ENCODE measurements at places on chromosomes 4 and X.
A peak's percentile ranks its signal among the peaks of the same experiment; 100 is the strongest.

- no peak for DNase-seq
Observed at GRCh38 chr4:26178854-26179253, 142.0 kb upstream of the RBPJ start.

- no peak for DNase-seq
Observed at GRCh38 chrX:17294561-17294960, 80.4 kb upstream of the NHS start.

GRCh38 chr4:76011018-76011670 is 3.8 kb upstream of the CXCL9 start:
- DNase-seq: no peak

- no peak for DNase-seq
Observed at GRCh38 chr4:152972821-152973628, 36.9 kb downstream of the FHDC1 start.

- DNase-seq: no peak
Observed at GRCh38 chrX:7215842-7216241, 67.9 kb upstream of the PUDP start.

- no peak for DNase-seq
Observed at GRCh38 chr4:174256277-174256713, 27.2 kb downstream of the FBXO8 start.

DNA sequence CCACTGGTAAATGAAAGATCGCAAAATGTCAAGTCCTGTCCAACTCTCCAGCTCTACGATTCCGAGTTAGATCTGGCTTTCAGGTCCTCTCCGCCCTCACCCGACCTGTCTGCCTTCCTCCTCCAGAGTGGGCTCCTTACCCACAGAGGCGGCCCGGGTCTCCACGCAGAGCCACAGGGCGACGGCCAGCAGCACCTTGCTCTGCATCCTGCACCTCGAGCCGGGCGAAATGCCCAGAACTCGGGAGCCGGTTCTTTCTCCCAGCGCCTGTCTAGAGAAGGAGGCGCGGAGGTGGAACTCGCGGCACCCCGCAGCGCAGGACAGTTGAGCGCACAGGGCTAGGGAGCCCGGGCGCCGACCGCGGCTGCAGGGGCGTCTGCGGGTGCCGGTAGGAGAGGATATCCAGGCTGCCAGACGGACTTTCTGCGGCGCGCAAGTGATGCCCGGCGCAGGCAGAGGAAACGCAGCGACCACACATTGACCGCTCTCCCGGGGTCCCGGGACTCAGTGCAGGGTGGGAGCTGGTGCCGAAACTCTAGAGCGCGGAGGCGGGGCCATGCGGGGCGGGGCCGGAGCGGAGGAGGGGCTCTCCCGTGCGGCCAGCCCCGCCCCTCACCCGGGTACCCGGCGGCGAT is at the start of gene KDR:
Gene KDR (minus strand): TSS at position 509 of the 635 bp plus-strand sequence. CDS start 302 bp downstream, at position 207.
- no peak for DNase-seq

GRCh38 chr4:158053086-158053485 is 119.7 kb downstream of the GASK1B start:
- DNase-seq: no peak

GRCh38 chr4:146275370-146275769 is 61.0 kb downstream of the REELD1 start:
- DNase-seq: no peak

- peak; percentile 57 for DNase-seq
Observed at GRCh38 chrX:48648336-48648751, 35.3 kb upstream of the WAS start.

DNA sequence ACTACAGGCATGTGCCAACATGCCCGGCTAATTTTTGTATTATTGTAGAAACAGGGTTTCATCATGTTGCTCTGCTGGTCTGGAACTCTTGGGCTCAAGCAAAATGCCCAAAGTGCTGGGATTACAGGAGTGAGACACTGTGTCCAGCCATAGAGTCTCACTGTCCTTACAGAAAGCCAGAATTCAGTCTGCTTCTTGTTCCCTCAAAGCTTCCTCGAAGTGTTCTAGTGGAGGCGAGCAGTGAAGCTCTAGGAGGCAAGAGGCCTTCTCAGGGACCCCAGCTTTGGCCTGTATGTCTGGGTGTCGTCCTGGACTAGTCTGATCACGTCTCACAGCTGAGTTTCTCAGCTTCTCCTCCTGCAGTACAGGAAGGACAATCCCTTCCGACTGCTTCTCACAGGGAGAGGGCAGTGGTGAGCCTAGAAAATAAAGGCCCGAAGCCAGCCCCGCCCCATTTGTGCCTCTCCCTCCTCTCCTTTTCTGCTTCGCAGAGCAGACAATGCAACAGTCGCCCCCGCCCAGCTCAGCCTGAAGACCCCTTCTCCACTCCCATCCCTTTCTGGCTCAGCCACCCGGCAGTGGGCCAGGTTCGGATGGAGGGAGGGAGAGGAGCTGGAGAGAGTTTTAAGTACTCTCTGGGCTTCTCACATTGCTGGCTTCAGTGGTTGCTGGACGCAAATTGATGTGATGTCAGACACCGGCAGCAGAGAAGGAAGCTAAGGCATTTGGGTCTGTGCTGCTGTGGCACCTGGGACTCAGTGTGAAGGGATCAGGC is 11.1 kb upstream of the FAM3A start:
- DNase-seq: peak; percentile 79

GRCh38 chr4:121717680-121718237 is 21.0 kb upstream of the ANXA5 start:
- DNase-seq: no peak

DNA sequence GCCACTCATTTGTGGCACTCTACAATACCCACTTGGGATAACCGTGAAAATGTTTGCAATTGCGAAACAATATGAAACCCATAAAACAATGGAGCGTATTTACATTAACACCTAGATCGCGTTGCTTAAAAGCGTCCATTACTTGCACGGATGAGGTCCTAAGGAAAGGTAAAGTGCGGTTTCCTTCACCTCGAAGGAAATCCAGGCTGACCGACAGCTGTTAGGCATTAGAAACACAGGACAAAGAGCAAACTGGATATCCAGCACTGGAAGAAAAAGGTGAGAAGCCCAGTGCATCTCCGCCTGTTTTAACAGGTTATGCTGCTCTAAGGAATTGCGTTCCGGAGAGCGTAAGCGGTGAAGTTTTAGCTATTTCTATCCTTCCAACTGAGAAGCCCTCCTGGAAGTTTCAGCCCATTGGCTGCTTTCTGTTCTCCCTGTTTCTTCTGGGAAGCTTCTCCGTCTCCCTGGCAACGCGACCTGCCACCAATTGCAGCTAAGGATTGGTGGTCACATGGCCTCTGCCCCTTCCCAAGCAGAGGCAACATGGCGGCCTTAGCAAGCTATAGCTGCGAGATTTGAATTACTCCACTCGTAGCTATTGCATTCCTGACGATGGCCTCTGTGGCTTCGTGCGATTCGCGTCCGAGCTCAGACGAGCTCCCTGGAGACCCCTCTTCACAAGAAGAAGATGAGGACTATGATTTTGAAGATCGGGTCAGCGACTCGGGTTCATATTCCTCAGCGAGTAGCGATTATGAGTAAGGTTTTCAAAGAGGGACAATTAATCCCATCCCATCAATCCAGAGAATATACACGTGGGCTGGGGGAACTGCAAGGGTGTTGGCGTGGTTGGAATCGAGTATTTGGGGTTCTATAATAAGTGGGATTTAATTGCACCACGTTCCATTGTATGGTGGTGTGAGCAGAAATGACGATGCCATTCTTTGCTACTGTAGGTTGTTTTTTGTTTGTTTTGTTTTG is at the start of gene INTU:
Gene INTU (plus strand): TSS at position 538 of the 984 bp plus-strand sequence. CDS start 78 bp downstream, at position 616.
- DNase-seq: peak; percentile 49

DNA sequence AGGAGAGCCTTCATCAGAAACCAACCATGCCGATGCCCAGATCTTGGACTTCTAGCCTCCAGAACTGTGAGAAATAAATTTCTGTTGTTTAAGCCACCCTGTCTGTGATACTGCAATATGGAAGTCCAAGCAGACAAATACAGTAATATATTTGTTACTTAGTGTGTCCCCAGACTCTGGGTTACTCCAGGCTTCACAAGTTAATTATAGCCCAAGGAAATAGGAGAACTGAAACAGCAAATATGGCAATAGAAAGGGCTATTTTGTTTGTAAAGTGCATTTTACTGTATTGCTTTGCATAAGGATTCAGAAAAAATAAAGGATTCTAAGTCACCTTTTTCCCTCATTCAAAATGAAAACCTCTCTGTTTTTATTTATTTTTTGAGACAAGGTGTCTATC is 15.7 kb downstream of the TIGD4 start:
- DNase-seq: no peak

DNA sequence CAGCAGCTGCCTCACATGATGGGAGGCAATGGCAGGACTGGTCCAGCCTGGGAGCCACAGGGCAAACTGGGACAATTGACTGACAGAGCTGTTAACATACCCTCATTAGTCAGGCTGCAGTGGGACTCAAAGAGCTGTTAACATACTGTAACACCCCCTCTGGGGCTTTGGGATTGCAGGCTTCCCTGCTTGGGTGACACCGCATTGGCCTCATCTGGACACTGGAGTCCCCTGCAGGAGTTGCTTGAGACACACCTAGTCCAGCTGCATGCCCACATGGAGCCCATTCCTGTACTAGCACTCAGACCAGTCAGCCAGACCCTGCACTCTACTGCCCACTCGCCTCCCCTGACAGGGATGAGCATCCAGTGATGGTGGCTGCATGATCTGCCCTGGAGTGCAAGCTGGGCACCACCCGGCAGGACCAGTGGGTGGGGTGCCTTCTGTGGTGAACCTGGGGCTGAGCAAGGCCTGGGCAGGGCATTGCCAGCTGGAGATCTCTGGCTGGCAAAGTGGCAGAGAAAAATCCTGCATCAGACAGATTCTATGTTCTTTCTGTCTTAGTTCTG is 138.8 kb downstream of the DTHD1 start:
- DNase-seq: no peak
